Renal cortical epithelial cell (primary cell): ENCODE measurements at places on chromosomes 1 and 21.

GRCh38 chr21:33789697-33790096, 125.9 kb downstream of the ATP5PO start:
- DNase-seq, result peak; percentile 25

- DNase-seq, result no peak
Measured at GRCh38 chr1:111955755-111956154, 33.7 kb downstream of the KCND3 start.

- DNase-seq, result no peak
Measured at GRCh38 chr1:153922076-153922971, 448 bp downstream of the GATAD2B start.

DNA sequence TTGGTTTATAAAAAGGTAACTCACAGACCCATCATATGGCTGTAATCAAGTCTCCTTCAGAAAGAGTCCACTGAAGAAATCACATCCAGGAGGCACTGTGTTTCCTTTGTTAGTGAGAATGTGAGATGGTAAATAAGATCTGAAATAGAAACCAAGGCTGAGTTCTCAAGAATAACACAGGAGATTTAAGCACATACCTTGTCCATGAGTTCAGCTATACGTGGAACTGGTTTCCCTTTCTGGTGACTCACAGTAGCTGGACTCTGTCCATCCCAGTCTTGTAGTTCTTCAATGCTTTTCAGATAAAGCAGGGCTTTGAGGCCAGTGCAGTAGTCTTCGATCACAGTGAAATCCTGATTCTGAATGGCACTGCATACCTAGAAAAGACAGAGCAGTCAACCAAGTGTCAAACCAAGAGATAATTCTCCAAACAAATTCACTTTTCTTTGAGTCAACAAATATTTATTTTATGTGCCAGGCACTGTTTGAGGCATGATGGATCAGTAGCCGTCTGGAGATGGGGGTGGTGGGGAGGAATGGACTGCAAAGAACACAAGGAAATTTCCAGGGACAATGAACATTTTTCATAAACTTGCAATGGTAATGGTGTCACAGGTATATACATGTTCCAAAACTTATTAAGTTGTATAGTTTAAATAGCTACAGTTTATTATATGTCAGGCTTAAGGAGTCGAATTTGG, 471.4 kb downstream of the PTBP2 start:
- DNase-seq, result peak; percentile 91

- peak; percentile 76 for DNase-seq
Measured at GRCh38 chr1:88061492-88062177, 622.4 kb upstream of the PKN2 start.

DNA sequence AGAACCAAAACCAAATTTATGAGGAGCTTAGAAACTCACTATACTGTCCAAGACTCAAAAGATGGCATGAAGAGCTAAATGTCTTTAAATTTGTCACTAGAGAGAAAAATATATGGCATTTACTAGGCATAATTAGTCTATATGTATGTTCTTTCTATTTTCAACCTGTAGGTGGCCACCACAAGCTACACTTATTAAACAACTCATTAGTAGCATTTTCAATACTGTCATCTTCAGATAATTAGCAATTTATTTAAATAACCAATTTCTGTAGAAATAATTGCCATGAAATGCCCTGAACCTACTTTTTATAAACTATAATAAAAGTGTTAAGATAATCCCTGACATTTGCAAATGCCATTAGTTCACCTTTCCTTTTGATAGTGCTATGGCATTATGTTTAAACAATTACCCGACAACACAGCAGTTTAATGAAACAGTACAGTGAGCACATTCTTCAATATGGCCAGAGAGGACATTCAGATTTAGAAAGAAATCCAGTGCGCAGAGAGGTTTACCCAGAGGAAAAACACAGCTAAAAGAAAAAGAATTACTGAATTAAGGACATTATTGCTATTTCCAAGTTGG, 522.5 kb downstream of the PTBP2 start:
- peak; percentile 41 for DNase-seq

- DNase-seq, result no peak
Measured at GRCh38 chr1:226798427-226799411, 59.6 kb upstream of the ITPKB start.

- DNase-seq, result peak; percentile 5
Measured at GRCh38 chr1:169745015-169745861, 11.4 kb upstream of the SELE start.

DNA sequence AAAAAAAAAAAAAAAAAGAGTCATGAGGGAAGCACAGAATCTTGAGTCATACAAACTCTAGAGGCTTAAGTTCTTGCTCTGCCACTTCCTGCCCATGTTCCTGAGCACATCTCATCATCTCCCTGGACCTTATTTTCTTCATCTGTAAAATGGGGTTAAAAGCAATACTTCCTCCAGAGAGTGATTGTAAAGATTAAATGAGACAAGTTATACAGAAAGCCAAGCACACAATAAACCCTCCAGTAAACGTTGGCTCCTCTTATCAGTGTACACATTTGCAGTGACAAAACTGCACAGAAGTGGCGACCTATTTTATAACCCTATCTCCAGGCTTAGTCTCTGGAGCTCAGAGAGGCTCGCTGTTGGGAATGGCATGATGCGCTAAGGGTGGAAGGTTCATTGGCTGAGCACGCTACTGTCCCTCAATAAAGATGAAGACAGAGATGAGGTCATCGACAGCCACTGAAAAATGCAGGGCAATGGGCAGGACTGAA, 82.1 kb downstream of the RRAGC start:
- no peak for DNase-seq

- peak; percentile 71 for DNase-seq
Measured at GRCh38 chr1:20753589-20753988, 21.1 kb upstream of the SH2D5 start.

GRCh38 chr21:30718239-30718909, at the start of gene KRTAP21-3:
Gene KRTAP21-3 (minus strand): TSS chr21:30718777. CDS start chr21:30718759, 18 bp downstream.
- no peak for DNase-seq

DNA sequence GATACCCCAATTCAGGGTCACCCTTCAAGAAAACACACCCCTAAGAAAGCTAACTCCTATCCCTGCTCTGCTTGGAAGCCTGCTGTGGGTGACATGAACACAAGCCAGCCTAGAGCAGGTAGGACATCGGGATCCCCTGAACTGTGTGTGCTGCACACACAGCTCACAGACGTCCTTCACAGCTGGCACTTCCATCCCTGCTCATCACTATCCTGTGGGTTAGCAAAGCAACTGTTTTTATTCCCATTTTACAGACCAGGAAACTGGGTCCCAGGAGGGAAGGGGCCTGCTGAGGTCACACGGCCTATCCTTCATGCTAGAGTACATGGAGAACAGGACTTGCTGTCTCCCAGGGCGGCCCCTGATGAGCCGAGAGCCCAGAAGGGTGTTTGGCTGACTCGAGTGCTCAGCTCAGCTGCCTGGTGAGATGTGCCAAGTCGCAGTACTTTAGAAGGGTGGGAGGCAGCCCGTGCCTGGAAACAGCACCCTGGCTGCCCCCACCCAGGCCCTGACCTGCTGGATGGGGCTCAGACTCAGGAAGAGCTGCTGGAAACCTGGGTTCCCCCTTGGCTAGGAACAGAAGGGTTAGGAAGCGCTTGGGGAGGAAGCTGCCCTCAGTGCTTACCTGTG, 28.3 kb upstream of the BTG2 start:
- no peak for DNase-seq

- peak; percentile 93 for DNase-seq
Measured at GRCh38 chr1:168719306-168720111, 9.5 kb downstream of the DPT start.

DNA sequence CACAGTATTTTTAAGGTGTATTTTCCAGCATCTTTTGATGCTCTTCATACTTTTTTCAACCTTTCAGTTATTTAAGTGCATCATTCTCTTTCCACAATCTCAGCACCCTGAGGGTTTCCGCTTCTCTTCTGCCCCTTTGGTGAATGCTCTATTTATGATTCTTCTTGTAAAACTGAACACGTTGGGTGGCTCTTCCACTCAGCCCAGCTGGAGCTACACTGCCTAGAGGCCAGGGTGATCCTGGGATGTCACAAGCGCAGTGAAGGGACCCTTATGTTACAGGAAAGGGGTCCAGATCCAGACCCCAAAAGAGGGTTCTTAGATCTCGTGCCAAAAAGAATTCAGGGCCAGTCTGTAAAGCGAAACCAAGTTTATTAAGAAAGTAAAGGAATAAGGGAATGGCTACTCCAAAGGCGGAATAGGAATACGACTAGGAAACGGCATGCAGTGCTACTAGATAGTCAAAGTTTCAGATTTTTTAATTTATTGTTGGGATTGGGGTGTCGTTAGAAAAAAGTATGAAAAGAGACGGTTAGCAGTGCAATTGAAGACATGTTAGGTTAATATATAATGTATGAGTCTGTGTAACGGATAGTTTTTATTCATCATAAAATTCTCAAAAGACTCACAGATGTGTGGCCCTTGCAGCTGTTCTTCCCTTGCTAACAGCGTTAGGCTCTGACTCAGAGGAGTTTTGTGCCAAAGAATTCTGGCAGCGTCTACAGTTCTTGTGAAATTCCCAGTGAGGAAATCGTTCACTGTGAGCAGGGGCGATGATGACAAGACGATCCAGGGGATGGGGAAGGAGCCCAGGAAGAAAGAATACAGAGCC, 14.4 kb upstream of the ERVH48-1 start:
- DNase-seq, result peak; percentile 94

DNA sequence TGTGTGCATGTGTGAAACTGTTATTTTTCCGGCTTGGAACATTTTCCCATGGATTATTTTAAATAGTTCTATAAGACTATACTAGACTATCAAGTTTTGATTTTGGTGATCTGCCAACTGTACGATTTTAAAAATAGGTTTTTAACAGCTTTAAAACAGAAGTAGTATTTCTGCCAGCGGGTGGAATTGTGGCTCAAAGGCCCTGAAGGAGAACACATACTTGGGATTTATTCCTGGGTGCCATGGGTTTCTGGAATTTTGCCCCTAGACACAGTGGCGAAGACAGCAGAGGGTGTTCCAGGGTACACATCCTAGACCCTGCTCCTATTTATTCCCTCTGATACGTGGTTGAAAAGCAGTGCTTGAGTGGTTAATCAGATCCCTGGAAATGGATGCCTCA, 81.7 kb upstream of the IPO9 start:
- DNase-seq, result no peak
